Activated CD4-positive, alpha-beta T cell treated with anti-CD3 and anti-CD28 coated beads for 36 hours (primary cell): ENCODE measurements at places on chromosomes 1 and 21. TPM values are rescaled to one million over a fixed set of nuclear protein-coding genes. Genes with fewer than 3 reads are reported as not detected.

SH2D1B gene
- total RNA-seq, result not detected

HCN3 gene
- 2.3 TPM for total RNA-seq

SAMD11 gene
- not detected for total RNA-seq

FBXO44 gene
- 21.8 TPM for total RNA-seq

GRCh38 chr1:13751458-13751871 is 51.5 kb downstream of the PRDM2 start:
- no peak for DNase-seq
- H3K36me3 ChIP-seq, result peaks cover 32% of the 10 kb centered on the region
- no peaks in the 10 kb centered on the region for H3K27me3 ChIP-seq
- no peak overlapping the region for H3K27ac ChIP-seq
- H3K4me3 ChIP-seq, result no peak overlapping the region

DNA sequence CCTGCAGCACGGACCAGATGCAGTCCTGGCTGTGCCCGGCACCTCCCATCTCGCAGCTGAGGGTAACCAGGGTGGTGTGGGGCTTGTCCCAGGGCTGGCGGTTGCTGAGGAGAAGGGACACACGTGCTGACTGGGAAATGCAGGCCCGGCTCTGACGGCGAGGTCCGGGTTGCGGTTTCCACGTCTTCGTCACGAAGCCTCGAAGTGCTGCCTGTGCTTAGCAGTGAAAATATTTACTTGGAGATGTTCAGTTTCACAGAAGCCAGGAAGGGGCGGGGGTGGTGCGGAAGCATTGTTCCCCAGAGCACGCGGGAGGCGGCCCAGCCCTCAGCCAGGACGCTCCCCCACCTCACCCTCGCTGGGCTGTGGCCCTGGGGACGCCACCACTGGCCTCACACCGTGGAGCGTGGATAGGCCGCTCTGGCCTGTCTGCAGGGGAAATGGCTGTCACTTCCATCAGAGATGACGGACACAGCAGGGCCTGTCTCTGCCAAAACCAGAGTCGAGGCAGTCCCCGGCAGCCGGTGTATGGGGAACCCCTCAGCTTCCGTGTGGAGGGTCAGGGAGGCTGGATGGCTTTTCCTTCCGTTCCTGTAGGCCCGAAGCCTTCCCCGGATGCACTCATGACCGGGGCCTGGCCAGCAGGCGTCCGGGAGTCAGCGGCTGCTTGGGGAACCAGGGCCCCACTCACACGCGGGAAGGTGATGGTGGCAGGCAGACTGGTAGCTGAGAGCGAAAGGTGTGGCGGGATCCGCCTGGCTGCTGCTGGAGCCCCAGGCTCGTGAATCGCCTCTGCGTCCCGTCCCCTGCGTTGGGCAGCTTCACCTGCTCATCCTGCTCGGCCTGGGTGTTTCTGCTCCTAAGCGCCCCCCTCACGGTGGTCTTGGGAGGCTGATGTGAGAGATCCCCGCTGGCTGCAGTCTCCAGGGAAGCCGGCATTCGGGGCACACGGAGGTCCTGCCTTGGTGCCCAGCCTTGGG is 14.7 kb upstream of the POFUT2 start:
- H3K4me3 ChIP-seq, result no peak overlapping the region
- H3K36me3 ChIP-seq, result no peaks in the 10 kb centered on the region
- no peaks in the 10 kb centered on the region for H3K27me3 ChIP-seq
- DNase-seq, result peak; percentile 80
- peaks cover 13% of the 10 kb centered on the region for H3K4me1 ChIP-seq

GRCh38 chr1:216670118-216670883 is 52.9 kb downstream of the ESRRG start:
- no peak for DNase-seq
- no peaks in the 10 kb centered on the region for H3K27me3 ChIP-seq
- no peaks in the 10 kb centered on the region for H3K4me1 ChIP-seq
- no peaks in the 10 kb centered on the region for H3K36me3 ChIP-seq

GRCh38 chr1:3481836-3482375 is 27.4 kb downstream of the ARHGEF16 start:
- H3K27me3 ChIP-seq, result no peaks in the 10 kb centered on the region
- no peak for DNase-seq
- H3K36me3 ChIP-seq, result no peaks in the 10 kb centered on the region
- no peak overlapping the region for H3K4me3 ChIP-seq
- no peak overlapping the region for H3K27ac ChIP-seq

DNA sequence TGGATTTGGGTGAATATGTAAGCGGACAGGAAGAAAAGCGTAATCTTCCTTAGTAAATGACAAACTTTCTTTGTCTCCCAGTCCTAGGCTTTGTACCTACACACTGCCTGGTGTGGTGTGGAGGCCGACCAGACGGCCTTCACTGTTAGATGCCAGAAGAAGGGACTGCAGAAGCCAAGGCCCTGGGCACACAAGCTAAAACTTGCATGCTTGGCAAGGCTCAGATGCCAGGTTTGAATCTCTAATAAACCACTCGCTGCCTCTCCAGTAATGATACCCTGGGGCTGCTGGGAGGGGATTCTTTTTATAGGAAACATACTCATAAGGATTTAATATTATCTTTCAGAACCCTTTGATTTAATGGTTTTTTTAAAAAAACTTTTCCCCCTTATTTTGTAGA is 263.8 kb downstream of the PTPRC start:
- no peaks in the 10 kb centered on the region for H3K27me3 ChIP-seq
- H3K4me1 ChIP-seq, result peaks cover 28% of the 10 kb centered on the region

GRCh38 chr1:181583598-181583997 is 100.3 kb downstream of the CACNA1E start:
- H3K4me3 ChIP-seq, result no peak overlapping the region
- H3K4me1 ChIP-seq, result no peaks in the 10 kb centered on the region
- no peak for DNase-seq
- H3K27me3 ChIP-seq, result no peaks in the 10 kb centered on the region
- no peak overlapping the region for H3K27ac ChIP-seq

- no peaks in the 10 kb centered on the region for H3K27me3 ChIP-seq
- DNase-seq, result no peak
- no peak overlapping the region for H3K4me3 ChIP-seq
- H3K27ac ChIP-seq, result no peak overlapping the region
- no peaks in the 10 kb centered on the region for H3K36me3 ChIP-seq
Observed at GRCh38 chr1:87279536-87279875, 49.2 kb upstream of the LMO4 start.

GRCh38 chr1:41835485-41835884 is 83.2 kb downstream of the HIVEP3 start:
- H3K4me3 ChIP-seq, result no peak overlapping the region
- no peak for DNase-seq
- peaks cover 2% of the 10 kb centered on the region for H3K27me3 ChIP-seq
- no peaks in the 10 kb centered on the region for H3K36me3 ChIP-seq
- H3K4me1 ChIP-seq, result no peaks in the 10 kb centered on the region
- H3K27ac ChIP-seq, result no peak overlapping the region

GRCh38 chr1:205500240-205501233 is 3.9 kb upstream of the CDK18 start:
- H3K4me3 ChIP-seq, result no peak overlapping the region
- peaks cover 2% of the 10 kb centered on the region for H3K27me3 ChIP-seq
- DNase-seq, result no peak
- H3K27ac ChIP-seq, result no peak overlapping the region

DNA sequence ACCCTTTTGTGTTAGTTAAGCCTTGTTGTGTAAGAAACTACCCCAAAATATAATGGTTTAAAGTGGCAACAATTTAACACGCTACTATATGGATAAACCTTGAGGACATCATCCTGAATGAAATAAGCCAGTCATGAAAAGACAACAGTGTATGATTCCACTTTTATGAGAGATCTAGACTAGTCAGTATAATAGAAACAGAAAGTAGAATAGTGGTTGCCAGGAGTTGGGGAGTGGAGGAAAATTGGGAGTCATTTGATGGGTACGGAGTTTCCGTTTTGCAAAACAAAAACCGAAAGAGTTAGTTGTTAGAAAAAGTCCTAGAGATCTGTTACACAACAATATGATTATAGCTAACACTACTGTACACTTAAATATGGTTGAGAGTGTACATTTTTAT is 16.0 kb upstream of the CHIA start:
- H3K27ac ChIP-seq, result peak overlapping the region; percentile 24
- peaks cover 39% of the 10 kb centered on the region for H3K4me1 ChIP-seq
- DNase-seq, result peak; percentile 32
- H3K36me3 ChIP-seq, result peaks cover 1% of the 10 kb centered on the region
- no peak overlapping the region for H3K4me3 ChIP-seq

DNA sequence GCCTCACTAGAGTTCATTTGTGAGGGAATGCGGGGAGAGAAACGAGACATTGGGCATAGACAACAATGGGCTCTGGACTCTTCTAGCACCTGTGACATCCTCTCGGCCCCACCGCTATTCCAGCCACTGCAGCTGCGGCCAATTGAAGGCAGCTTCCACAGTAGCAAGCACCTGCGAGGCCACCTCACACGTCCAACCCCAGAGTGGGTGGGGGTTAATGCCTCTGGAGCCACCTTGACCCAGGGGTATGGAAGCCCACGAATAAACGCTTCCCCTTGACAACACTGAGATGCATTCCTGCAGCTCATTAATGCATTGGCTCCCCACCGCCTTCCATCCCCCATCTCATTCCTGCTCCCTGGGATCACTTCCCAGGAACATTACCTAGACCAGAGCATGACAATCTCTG is 104.4 kb downstream of the GLIS1 start:
- H3K27me3 ChIP-seq, result no peaks in the 10 kb centered on the region
- no peak for DNase-seq
- H3K4me1 ChIP-seq, result no peaks in the 10 kb centered on the region
- no peak overlapping the region for H3K27ac ChIP-seq
- no peak overlapping the region for H3K4me3 ChIP-seq

- H3K36me3 ChIP-seq, result no peaks in the 10 kb centered on the region
- no peaks in the 10 kb centered on the region for H3K4me1 ChIP-seq
- no peak overlapping the region for H3K27ac ChIP-seq
- H3K27me3 ChIP-seq, result no peaks in the 10 kb centered on the region
- no peak for DNase-seq
Observed at GRCh38 chr1:70727886-70728489, 316.9 kb downstream of the CTH start.

DNA sequence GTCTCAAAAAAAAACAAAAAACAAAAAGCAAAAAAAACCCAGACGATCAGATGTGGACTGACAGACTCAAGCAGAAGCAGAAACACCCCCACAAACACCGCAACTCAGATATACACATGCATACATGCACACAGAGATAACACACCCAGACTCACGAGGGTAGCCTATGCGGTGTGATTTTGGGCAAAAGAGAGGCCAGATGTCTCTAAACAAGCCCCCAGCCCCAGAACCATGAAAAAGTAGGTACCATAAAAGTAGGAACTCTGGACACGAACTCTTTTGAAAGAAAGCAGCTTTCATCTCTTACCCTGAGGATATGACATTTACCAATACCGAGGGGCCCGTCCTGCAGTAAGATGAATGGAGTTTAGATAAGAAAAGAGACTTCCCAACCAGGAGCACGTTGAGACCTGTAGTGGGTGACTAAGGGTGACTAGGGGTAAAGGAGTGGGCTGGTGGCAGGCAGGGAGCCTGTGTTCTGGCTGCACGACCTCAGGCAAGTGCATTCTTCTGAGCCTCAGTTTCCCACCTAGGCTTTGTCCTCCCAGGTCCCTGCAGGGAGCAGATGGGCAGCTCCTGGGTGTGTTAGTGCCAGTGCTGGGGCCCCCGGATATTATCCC is 1.5 kb upstream of the TINAGL1 start:
- H3K27ac ChIP-seq, result no peak overlapping the region
- peaks cover 2% of the 10 kb centered on the region for H3K4me1 ChIP-seq
- H3K36me3 ChIP-seq, result no peaks in the 10 kb centered on the region
- DNase-seq, result no peak

DNA sequence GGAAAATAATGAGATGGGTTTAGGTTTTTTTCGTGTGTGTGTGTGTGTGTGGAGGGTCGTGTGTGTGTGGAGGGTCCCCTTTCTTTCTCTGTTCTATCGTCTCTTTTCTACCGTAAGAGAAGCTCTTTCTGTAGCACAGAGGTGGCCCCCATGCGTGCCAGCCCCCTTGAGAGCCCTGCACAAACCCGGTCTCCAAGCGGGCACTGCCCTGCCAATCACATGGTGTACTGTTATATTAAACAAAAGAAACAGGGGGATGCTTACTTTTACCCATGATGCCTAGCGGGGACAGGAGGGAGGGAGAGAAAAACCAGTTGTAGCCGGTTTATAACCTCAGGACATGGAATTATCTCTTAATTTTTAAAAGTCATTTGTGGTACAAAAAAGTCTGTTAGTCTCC is 41.0 kb downstream of the GATAD2B start:
- peaks cover 4% of the 10 kb centered on the region for H3K36me3 ChIP-seq
- no peaks in the 10 kb centered on the region for H3K27me3 ChIP-seq
- no peak overlapping the region for H3K27ac ChIP-seq
- H3K4me1 ChIP-seq, result peaks cover 13% of the 10 kb centered on the region

- peak overlapping the region; percentile 97 for H3K4me3 ChIP-seq
- H3K36me3 ChIP-seq, result peaks cover 49% of the 10 kb centered on the region
- no peaks in the 10 kb centered on the region for H3K27me3 ChIP-seq
- H3K4me1 ChIP-seq, result peaks cover 45% of the 10 kb centered on the region
- peak overlapping the region; percentile 99 for H3K27ac ChIP-seq
Observed at GRCh38 chr1:156599811-156600210, 1.5 kb downstream of the GPATCH4 start.
